ENCODE measurements at places on chromosomes 3 and 15.

- DNase-seq: peak; percentile 74
Observed at GRCh38 chr3:141370065-141370533, 1.8 kb downstream of the ZBTB38 start.

- no peak for DNase-seq
Observed at GRCh38 chr3:125694761-125695294, 99.5 kb upstream of the OSBPL11 start.

DNA sequence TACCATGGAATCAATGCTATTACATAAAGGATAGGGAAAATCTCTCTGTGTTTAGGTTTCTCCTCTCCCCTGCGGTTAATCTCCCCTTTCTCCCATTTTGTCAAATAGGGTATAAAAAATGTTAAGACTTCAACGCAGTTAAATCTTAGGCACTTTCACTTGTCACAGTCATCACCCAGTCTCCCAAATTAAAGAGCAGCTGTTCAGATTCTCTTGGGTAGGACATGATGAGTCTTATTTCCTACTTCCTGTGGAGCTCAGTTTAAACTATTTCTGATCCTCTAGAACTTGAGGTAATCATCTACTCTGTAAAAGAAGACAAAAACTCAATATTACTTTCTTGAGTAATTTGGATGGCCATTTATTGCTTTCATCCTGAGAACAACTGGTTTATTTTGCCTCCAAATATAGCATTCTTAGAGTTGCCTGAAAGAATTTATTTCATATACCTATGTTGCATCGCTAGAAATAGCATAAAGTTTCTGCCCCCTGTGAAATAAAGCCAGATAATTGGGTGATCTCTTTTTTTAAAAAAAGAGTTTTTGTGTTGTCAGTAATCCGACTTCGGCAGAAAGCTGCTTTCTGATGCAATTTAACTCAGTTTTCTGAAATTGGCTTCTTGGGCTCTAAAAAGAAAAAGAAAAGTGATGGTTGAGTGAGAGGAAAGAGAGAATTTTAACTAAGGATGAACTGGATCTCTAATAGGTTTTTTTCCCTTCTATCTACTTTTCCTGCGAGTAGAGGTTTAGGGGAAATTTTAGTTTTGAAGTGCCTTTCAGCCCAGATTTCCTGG is 20.7 kb downstream of the RAP2B start:
- DNase-seq: no peak

DNA sequence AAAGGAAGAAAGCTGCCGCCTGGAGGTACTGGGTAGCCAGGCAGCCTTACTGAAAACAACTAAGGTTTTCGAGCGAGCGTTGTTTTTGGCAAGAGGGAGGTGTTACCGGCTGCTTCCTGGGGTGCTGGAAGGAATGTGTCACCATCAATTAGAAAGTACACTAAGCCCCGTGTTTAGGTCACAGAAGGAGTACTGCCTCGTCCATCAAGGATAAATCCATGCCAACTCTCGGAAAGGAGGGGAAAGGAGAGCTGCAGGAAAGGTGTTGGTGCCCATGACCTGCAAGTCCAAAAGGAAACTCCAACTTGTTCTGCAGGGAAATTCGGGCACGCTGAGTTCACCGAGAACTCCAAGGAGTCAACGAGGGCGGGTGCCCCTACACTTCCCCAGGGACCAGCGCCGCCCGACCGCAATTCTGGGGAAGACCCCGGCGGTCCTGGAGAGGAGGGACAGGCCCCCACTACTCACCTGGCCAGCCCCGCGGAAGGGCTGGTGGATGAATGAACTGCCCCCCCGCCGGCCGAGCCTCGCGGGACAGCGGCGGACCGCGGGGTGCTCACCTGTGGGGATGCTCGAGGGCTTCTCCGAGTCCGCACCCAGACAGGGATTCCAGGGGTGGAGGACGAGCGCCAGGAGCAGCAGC is 542 bp downstream of the PLOD2 start:
- no peak for DNase-seq

- DNase-seq: no peak
Observed at GRCh38 chr15:57923306-57923705, 142.2 kb downstream of the ALDH1A2 start.

GRCh38 chr3:72223116-72223515 is 438.2 kb upstream of the PROK2 start:
- DNase-seq: peak; percentile 97

- no peak for DNase-seq
Observed at GRCh38 chr3:17936736-17937480, 194.5 kb upstream of the TBC1D5 start.

GRCh38 chr15:74517096-74517495 is 23.9 kb upstream of the ARID3B start:
- no peak for DNase-seq

DNA sequence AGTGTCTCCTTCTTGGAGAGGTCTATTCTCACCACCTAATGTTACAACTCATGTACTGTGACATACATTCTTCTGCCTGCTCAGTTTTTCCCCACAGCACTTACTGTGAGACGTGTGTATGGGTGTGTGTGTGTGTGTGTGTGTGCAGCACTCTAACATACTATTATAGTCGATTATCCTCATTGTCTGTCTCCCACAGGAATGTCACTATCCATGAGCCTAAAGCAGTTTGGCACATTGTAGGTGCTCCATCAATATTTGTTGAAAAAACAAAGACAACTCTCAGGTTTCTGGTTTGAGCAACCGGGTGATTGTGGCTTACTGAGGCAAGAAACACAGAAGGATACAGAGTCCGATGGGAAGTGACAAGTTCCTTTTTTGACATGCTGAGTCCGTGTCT is 8.6 kb upstream of the ZNF148 start:
- no peak for DNase-seq

- no peak for DNase-seq
Observed at GRCh38 chr15:38898236-38898635, 333.6 kb upstream of the RASGRP1 start.

DNA sequence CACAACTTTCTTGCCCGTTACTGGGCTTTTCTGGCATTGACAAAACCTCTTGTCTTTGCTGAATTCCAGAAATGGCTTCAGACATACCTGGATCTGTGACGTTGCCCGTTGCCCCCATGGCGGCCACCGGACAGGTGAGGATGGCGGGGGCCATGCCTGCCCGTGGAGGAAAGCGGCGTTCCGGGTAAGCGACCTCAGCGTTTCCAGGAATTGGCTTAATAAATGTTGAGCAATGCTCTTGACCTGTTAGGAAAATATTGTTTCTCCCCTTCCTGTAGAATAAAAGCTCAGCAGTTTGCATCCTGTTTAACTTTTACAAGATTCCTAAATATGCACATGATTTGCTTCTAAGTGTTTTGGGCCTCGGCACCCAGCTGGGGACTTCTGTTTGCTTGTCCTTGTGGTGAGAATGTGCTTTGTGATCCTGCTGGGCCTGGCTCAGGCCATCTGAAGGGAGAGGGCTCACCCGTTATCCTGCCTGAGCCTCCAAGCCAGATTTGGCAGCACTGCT is 46.7 kb downstream of the ARNT2 start:
- no peak for DNase-seq

GRCh38 chr3:22122567-22122966 is 371.6 kb upstream of the ZNF385D start:
- DNase-seq: no peak

DNA sequence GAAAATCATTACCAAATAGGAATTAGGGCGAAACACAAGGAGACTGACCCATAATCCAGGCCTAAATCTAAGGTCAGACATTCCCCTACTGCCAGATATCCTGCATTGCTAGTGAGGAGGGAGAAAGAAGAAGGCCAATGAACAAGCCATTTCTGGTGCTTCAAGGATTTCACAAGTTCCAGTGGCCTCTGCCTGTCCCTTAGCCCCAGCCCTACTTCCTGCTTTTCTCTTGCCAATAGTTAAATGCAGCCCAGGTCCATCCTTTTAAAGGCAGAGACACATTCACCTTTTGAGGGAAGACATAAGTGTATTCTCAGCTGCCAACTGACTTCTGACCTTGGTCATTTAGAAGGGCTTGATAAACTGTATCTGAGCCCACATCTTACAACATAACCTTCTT is 135.8 kb downstream of the ZNF621 start:
- no peak for DNase-seq

- no peak for DNase-seq
Observed at GRCh38 chr3:69097407-69098086, 12.8 kb downstream of the ARL6IP5 start.

DNA sequence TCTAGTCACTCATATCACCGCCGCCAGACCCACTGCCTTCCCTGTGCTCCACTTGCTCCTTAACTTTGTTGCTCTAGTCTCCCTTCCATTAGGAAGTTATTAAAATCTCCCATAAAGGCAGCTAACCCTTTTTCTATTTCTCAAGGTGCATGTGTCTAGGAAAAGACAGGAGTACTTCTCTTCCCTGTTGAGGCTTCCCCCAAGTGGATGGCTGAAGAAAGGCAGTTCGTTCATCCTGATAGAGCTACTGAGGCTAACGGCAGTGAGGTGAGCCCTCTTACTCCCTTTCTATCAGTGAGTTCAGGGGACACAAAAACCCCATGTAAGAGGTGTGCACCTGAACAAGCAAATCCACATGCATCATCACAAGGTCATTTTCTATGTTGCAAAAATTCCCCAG is 397.8 kb downstream of the IGSF11 start:
- no peak for DNase-seq

DNA sequence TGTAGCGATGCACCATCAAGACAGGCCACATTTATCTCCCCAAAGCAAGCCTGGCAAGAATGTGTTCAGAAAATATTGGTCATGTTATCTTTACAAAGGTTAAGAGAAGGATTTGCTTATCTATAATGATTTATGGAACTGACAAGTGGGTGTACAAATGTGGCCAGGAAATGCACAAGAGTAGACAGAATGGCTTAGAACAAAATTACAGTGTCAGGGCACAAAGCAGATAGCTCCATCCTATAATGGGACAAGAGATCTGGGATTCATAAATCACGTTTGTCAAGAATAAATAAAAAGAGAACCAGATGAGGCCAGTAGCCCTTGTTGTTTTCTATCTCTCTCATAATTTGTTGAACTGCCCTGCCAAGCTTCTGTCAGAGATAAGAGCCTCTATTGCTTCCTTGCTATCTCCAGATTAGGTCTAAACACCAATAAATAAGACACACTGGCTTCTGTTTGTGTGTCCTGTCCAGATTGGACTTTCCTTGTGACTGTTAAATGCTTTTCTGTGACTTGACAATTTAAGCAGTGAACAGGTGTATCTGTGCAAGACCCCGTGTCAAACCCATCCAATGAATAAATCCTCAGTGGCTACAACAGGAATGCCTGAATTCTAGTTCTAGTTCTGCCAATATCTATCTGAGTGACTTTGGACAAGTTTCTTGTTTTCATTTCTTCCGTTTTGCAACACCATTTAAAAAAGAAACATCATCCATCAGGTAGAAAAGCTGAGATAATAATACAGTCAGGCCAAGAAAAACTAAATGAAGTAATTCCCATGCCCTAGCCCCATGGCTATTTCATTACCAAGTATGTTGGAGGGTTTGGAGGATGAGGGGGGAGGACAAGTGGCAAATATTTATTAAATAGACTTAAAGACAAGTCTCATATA is 157.2 kb downstream of the DCLK3 start:
- no peak for DNase-seq

DNA sequence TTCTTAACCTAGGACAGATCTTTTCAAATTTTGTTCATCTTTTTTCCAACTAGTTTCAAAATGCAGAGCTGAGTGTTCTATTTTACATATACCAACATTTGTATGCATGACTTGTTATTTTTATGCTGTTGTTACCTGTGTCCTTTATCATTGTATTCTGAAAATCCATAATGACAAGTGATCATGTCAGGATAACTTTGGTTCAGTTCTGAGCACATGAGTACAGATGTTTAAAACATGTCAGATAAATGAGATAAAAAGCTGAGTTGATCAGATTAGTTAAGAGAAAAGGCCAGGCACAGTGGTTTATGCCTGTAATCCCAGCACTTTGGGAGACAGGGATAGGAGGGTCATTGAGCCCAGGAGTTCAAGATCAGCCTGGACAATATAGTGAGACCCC is 204.9 kb downstream of the SSR3 start:
- no peak for DNase-seq

DNA sequence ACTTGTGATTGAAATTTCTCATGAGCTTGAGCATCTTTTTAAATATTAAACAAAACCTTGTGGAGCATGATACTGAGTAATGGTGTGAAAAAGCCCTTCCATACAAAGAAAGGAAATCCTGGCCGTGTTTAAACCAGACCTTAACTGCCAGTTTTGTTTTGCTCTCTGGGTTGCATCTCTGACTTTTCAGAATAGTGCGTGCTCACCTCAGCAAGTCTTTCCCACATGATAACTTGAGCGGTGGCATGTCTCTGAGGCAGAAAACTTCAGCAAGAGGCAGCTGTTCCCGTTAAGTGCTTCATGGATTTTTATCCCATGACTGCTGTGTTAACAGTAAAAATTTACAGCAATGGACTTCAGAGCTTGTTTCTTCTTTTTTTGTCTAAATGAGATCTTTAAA is 393.3 kb downstream of the FEZF2 start:
- DNase-seq: no peak

DNA sequence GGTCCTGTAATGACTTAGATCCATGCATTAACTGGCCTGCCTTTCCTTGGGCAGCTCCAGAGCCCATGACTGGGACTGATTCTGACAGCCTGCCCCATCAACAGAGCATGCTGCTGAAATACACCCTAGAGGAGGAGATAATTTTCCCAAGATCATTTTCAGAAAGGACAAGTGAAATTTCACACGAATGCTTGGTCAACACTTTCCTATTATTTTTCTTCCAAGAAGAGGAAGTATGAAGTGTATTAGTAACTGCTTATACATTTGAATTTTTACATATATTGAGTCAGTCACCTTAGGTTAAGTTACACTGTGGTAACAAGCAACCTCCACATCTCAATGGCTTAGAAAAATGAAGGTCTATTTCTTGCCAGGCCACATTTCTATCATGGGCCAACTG is 9.7 kb upstream of the NMNAT3 start:
- DNase-seq: no peak

GRCh38 chr3:123540285-123540684 is 44.6 kb downstream of the HACD2 start:
- DNase-seq: no peak

- DNase-seq: no peak
Observed at GRCh38 chr15:40090774-40091455, 17.8 kb downstream of the BMF start.

DNA sequence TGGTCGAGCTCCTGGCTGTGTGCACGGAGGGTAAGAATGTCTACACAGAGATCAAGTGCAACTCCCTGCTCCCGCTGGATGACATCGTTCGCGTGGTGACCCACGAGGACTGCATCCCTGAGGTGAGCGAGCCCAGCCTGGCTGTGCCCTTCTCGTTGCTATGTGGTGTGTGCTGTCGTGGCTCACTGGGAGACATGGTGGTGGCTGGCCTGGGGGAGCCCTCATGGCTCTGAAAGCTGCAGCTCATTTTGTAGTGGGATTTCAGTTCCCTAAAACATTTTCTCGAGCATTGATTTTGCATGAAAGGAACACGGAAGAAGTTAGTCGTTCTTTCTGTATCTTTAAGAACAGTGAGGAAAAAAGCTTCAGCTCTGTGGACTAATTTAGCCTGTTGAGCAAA is 200.5 kb downstream of the ITPR1 start:
- DNase-seq: no peak

DNA sequence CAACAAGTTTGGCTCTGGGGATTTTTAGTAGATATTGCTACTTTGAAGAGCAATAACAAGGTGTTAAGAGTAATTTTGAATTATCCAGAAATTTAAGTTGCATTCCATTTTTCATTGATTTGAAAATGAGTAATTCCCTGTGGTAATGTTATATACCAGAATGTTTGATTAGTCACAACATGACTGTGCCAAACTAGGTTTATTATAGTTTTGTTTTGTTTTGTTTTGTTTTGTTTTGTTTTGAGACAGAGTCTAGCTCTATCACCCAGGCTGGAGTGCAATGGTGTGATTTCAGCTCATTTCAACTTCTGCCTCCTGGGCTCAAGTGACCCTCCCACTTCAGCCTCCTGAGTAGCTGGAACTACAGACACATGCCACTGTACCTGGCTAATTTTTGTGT is 40.7 kb downstream of the CNOT10 start:
- no peak for DNase-seq
